ENCODE measurements at places on chromosomes 16 and 17.
A peak's percentile ranks its signal among the peaks of the same experiment; 100 is the strongest.

GRCh38 chr17:75530837-75531720, 5.6 kb downstream of the LLGL2 start:
- DNase-seq: no peak

DNA sequence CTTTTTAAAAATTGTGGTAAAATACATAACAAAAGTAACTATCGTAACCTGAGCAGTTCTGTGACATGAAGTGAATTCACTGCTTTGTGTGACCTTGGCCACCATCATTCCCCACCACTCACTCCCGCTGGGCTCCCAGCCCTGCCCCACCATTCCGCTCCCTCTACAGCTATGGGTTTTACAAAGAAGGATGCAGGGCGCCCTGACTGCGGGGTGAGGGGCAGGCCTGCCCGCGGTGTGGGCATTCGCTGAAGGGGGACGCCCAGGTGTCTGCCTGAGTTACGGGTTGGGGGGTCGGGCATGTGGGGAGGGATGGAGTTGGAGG, at the start of gene CEMP1:
Gene CEMP1 (minus strand): TSS at position 38 of the 325 bp plus-strand sequence. CDS start 335 bp downstream, outside the sequence.
- DNase-seq: no peak

DNA sequence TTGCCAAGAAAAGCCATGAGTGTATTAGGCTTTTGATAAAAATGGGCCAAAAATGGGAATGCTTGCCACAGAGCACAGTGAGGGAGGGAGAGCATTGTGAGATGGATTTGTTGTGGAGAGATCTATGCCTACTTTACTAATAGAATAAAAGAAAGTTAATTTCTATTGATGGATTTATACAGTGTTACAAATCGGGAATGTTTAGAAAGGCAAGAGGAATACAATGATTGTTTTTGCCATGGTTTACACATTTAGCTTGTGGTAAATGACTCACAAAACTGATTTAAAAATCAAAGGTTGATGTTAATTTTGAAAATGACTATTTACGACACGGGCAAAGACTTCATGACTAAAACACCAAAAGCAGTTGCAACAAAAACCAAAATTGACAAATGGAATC, 16.6 kb downstream of the CCL4 start:
- no peak for DNase-seq

GRCh38 chr16:12214509-12214908, 238.0 kb downstream of the SNX29 start:
- no peak for DNase-seq

DNA sequence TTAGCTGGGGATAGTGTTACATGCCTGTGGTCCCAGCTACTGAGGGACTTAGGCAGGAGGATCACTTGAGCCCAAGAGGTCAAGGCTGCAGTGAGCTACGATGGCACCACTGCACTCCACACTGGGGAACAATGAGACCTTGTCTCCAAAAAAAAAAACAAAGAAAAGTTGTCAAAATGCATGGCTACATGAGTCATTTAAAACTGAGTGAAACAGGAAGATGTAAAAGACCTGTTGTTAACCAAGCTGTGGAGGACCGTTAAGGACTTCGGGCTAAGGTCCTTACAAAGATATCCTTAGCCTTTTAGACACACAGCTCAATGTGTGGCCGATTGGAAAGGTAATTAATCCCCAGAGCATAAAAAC, 25.1 kb downstream of the ZP2 start:
- no peak for DNase-seq

- no peak for DNase-seq
Measured at GRCh38 chr17:63528183-63528582, 5.0 kb downstream of the KCNH6 start.

GRCh38 chr16:20411055-20411454, 1.7 kb downstream of the ACSM5 start:
- no peak for DNase-seq

DNA sequence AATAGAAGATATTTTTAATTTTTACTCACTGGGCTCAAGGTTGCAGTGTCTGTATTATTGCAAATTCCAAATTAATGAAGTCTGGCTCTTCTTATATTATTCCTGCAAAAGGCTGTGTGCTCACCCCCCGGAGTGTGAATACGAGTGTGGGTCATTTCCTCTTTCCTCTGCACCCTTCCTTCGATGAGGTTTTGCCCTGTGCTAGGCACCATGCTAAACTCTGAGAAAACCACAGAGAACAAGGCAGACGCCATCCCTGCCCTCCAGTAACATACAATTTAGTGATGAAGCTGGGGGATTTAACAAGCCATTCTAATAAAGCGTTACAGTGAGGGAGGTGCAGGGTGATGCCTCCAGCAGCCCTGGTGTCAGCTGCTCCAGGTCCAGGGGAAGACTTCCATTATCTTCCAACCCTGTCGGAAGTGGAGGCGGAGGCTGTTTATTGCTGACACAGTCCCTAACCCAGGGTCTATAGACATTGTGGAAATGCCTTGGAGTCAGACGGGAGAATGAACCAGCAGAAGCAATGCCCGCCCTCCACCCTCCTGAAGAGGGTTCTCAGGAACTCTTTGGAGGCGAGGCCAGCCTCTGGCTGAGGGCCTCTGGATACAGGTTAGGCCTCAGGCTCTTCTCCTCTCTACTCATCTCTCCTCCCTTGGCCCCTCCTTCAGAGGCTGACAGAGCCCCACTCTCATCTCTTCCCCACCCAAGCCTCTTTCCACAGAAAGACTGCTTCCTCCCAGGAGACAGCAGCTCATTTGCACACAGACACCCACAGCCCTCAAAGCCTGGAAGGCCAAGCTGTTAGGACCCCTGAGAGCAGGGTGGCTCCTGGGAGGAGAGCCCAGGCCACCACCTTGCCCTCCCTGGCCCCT, 2.0 kb upstream of the ACE start:
- DNase-seq: no peak

- no peak for DNase-seq
Measured at GRCh38 chr16:9772526-9773225, 409.6 kb downstream of the GRIN2A start.

DNA sequence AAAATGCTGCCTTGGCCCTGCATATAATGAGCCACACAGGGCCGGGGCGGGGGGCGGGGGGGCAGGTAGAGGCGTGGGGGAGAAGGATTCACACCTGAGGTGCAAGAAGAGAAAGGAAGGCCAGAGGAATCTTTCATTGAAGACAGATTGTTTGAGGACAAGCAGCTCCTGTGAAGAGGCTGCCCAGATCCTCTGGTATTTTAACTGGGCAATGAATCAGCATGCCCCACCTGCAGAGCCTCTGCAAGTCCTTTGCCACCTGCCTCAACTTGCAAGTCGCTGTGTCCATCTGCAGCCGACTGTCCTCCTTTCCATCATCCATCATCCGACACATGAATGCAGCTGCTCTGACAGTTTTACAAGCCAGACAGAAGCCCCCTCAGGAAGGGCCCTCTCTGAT, 1.2 kb upstream of the SOST start:
- DNase-seq: no peak

DNA sequence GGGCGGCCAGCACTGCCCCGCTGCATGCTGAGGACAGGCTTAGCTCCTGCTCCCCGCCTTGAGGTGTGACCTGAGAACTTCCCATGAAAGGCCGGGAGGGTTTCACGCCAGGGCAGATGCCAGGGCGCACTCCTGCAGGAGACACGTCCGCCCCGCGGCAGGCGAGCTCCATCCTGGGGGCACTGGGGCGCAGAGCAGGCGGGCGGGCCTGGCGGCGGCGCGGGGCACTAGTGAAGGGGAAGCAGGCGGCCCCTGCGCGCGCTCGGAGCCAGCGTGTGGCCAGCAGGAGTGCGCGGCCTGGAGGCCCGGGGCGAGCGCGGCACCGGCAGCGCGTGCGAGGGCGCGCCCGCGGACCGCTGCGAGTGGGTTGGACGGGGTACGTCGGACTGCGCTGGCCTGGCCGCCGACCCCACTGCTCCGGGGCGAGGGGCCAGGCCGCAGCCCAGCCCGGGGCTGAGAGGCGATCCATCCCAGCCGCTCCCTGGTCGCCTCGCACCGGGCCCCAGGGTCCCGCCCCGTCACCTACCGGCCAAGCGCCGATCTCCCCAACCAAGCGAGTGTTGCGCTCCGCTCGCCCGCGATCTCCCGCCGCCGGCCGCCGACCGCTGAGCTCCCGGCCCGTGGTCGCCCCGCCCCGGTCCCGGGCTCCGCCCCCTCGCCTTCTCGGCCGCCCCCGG, at the start of gene MAP3K14:
Gene MAP3K14 (minus strand): TSS at position 587 of the 677 bp plus-strand sequence. CDS start 26,275 bp downstream, outside the sequence.
- DNase-seq: peak; percentile 74

DNA sequence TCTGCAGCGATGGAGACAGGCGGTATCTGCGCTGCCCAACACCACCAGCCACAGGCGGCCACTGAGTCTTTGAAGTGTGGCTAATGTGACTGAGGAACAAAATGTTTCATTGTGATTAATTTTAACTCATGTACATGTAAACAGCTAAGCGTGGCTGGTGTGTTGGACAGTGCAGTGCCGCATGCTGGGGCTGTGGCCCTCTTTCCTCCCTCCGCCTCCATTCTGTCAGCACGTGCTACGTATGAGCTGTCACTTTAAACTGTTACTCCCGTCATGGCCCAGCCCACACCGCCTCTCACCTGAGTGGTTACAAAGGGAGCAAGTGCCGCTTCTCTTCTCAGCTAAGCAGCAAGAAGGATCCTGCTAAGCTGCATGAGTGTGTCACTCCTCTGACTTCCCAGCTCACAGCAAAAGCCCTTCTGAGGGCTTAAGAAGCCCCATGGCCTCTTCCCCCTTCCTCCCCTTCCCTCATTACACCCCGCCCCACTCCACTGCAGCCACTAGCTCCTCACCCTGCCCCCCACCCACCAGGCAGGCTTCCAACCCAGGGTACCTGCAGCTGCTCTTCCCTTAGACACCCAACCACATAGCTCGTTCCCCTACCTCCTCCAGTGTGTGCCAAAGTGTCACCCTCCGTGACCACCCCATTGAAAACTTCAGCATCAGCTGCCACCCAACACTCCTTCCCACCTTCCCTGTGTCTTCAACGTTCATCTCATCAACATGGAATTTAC, 15.0 kb downstream of the HASPIN start:
- peak; percentile 87 for DNase-seq

DNA sequence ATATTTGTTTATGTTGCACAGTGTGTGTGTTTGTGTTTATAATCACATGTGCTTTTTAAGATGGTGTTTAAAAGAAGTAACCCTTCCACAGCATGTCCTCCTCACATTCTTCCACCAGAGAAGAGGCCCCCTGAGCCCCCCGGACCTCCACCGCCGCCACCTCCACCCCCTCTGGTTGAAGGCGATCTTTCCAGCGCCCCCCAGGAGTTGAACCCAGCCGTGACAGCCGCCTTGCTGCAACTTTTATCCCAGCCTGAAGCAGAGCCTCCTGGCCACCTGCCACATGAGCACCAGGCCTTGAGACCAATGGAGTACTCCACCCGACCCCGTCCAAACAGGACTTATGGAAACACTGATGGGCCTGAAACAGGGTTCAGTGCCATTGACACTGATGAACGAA, 69.2 kb downstream of the CDK12 start:
- no peak for DNase-seq

DNA sequence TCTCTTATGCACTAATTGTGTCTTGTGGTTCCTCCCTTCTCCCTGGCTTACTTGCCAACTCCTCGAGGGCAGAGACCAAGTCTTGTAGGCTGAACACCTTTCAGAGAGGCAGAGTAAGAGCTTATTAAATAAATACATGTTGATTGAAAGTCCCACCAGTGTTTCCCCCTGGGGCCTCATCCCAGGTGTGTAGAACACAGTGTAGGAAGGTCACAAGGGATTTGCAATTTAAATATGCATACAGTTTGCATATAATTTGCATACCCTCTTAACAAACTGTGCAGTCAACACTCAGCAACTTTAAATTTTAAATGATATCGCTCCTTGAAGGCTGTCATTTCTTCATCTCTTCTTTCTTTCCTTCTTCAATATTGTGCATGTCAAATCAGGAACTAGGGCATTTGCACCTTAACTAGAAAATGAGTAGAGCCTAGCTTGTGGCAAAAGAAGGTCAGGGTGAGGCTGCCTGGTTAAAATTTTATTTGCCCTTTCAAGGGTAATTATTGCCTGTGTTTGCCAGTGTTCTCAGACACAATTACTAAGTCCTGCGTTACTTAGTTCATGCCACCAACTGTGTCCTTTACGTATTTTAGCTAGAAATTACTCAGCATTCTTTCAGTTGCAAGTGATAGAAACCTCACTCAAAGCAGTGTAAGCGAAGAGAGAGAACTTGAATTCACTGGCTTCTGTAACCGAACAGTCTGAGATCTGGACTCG, 465.7 kb downstream of the HAPSTR1 start:
- no peak for DNase-seq

DNA sequence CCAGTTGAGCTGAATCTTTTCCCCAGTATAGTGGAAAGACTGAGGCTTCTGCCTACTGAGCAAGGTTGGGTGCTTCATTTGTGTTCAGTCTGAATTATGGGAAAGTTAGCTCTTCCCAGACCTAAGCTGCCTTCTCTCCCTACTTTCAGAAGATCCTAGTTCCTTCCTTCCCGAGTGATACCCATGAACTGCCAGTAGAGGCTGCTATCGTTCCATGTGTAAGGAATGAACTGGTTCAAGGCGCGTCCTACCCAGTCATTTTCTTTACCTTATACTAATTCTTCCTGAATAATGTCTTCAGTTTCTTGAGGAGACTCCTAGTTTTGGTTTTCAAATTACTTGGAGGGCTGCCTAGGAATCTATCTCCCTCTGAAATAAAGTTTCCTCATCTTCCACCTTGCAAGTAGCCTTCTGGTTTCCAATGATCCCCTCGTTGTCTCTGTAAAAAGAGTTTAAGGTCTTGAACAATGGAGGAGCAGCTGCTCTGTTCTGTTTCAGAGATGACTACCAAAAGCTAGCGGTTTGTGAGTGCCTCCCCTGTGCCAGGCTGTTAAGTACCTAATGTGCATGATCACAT, 934 bp upstream of the AOC2 start:
- DNase-seq: peak; percentile 33
